Common myeloid progenitor, CD34-positive (primary cell): ENCODE measurements at places on chromosomes 6 and 20.

GRCh38 chr6:109455437-109456110 is at the start of gene MICAL1:
Gene MICAL1 (minus strand): TSS chr6:109455772. CDS start chr6:109454196, 1,576 bp downstream.
- peak; percentile 88 for DNase-seq

DNA sequence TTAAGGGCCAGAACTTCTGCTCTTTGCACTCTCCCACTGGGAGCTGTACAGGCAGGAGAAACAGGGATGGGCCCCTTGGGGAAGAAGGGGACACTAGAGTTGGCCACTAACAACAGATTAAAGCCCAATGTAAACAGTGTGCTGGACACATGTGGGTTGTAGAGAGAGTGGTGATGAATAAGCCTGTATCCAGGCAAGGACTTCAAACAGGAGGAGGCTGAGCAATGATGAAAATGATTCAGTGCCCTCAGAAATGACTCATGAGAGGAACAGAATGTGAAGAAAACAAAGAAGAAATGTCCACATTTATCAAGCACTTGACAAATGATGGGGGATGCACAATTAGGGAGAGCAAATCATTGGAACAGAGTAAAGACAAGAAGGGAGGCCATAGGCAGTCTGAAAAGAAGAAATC is 242.3 kb downstream of the TBX18 start:
- DNase-seq = no peak

- DNase-seq = no peak
Measured at GRCh38 chr6:140209775-140210174, 835.3 kb upstream of the CITED2 start.

- DNase-seq = peak; percentile 14
Measured at GRCh38 chr6:17740559-17741220, 34.0 kb upstream of the NUP153 start.

- no peak for DNase-seq
Measured at GRCh38 chr6:105384004-105384403, 18.9 kb downstream of the PREP start.

GRCh38 chr6:53544217-53544469 is 758 bp downstream of the GCLC start:
- DNase-seq = no peak
